ENCODE measurements at places on chromosomes 5 and 9.

DNA sequence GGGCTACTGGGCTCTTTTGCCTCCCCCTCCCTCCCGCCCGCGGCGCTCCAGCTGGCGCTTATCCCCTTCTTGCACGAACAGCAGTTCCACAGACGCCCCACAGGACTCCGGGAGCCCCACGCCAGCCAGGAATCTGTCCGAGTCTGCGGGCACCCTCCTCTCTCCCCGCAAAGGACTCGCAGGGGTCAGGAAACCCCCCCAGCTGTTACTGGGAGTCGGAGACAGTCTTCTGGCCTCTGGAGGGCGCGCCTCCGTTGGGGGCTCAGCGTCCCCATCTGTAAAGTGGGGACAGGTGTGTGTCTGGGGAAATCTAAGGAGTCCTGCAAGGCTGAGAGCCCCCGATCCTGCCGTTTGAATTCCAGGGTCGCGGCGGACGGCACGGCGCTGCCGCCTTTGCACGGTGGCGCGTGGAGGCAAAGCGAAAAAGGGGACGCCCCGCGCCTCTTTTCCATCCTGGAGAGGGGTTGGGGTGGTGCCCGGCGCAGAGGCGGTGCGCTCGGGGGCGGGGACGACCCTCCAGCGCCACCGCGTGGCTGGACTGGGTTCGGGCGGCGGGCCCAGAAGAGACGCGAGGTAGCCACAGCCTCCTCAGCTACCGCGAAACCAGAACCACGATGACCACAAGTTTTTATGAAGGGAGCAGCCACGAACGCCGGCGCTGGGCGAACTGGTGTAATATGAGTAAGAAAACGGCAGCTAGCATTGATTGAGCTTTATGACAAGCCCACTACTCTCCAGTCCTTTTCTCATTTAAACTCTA, 2.8 kb upstream of the CCIN start:
- no peak for DNase-seq

DNA sequence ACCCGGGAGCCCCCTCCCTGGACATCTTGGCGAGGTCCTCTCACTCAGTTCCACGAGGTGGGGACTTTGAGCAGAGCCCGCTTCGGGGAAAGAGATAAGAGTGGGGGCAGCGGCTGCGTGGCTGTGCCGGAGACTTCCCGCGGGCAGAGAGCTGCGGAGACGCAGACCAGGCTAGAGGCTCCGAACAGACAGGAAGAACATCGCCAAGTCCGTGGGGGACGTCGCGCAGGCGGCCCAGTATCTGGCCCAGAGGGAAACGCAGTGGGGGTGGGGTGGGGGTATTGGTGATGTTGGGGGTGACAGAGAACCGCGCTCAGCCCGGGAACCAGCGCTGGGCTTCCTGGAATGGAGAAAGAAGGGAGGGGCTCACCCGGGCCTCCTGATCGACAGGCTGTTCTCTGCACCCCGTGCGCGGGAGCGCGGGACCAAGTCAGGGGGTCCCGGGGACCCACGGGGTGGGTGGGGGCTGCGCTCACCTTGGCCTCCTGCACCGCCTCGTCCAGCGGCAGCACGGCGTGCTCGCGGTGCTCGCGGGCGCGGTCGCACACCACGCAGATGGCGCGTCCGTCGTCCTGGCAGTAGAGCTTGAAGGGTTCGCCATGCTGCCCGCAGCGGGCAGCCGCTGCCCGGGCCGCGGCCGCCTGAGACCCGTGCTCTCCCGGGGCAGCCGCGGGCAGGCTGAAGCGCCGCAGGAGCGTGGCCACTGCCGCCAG, 727 bp downstream of the TRIM7 start:
- no peak for DNase-seq

DNA sequence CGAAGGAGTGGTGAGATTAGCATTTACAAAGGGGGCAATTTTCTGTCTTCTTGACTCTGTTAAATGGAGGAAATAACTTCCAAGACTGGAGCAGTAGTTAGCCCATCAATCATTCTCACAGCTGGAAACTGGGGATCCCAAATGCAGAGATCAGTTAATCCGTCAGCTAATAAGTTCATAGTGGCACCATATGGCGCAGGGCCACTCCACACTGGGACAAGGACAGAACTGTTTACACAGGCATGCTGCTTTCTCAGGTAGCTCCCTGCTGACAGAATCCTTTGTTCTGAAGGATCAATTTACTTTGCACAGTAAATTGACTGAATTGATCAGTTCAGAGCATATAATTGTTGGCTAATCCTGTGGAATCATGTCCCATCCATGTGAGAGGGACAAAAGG, 395.7 kb downstream of the TMEM161B start:
- DNase-seq, result no peak

DNA sequence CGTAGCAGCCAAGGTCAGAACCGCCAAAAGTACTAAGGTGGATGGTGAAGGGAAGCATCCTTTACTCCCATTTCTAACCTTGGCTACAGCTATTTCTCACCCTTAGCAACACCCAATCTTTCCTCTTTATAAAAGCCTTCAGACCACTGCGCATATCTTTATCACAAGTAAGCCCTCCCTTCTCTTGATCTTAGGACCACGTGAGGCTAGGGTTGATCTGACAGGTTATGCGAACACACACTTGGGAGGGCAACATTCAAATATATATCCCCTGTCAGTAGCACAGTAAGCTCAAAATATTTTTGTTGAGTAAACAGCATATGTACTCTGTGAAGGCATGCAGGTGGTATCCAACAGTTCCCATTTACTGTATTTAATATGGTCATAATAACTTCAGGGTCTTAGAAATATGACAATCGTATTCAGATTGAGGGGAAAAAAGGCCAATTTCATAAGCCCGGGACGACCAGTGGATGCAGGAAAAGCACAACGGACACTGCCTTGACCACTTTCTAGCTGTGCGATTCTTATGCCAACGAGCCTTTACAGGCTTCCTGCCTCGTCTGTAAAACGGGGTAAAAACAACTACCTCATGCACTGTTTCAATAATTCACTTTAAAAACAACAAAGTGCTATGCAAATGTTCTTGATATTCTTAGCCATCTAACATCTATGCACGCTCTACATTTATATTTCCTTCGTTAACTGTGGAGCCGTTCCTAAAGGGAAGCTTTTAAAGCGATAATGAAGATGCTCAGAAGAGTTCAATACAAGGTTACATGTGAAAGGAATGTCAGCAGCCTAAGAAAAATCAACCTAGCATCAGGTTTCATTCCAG, 1.3 kb downstream of the ARSB start:
- no peak for DNase-seq

- no peak for DNase-seq
Measured at GRCh38 chr5:125595095-125595494, 828.1 kb upstream of the GRAMD2B start.

- no peak for DNase-seq
Measured at GRCh38 chr5:1443171-1443570, 2.1 kb downstream of the SLC6A3 start.

DNA sequence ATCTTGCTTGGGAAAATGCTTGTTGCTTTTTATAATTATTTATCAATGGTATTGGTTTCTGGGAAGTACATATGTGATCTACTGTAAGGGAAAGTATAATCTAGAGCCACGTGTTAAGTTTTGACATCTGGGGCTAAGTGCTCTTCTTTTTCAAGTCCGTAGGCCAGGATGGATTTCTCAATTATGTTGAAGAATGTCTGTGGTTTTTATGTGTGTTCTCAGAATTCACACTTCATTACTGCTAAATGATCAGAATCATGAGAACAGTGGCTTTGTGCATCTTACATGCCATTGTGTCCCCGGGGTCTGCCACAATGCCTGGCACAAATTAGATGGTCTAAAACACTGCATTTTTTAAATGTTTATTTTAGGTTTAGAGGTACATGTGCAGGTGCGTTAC, 14.5 kb upstream of the AUH start:
- DNase-seq, result no peak

DNA sequence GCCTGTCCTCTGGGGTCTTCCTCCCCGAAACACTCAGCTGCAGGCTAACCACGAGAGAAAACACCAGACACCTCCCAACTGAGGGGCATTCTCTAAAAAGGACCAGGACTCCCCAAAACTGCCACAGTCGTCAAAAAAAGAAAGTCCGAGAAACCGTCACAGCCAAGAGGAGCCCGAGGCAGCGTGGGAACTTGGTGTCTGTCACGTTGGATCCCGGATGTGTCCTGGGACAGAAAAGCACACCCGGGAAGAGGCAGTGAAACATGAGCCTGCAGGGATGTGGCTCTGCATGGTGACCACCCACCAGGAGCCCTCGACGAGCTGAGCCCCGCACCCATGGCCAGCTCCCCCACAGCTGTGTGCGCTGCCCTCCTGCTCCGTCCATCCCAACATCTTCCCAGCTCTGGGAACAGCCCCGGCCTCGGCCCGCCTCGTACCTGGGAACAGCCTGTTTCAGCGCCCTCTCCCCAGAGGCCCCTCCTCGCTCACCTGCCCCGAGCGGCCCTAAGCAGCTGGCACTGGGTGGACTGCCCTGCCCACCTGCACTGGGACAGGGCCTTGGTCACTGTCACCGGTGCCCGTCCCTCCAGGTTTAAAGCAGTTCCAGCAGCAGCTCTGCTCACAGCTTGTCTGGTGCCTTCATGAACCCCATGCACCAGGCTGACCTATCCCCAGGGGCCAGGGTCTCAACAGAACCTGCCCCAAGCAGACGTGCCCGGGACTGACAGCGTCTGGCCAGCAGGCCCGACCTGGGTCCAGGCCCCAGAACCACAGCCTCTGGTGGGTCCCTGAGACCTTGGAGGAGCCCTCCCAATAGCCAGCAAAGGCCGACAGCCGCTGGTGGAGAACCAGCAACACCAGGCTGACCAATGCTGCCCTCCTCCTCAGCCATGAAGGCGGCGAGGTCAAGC, 10.9 kb downstream of the SLC12A7 start:
- no peak for DNase-seq

DNA sequence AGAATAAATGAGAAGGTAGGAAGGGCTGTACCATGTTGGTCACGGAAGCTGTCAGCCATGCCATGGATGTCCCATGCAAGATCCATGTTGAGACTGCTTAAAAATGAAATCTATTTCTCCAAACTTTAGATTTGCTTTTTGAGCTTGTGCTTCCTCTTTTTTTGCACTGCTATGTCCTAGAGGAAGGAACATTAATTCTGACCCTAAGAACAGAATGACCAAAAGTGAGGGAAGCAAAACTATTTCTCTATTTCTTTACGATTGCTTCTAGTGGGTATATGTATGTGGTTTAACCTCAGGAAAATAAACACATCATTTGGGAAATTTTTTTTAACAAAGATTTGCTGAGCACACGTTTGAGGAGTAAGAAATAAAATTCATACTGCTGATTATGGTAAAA, 84.6 kb downstream of the USP20 start:
- no peak for DNase-seq

GRCh38 chr5:117590944-117591343, 1016.3 kb upstream of the SEMA6A start:
- no peak for DNase-seq

DNA sequence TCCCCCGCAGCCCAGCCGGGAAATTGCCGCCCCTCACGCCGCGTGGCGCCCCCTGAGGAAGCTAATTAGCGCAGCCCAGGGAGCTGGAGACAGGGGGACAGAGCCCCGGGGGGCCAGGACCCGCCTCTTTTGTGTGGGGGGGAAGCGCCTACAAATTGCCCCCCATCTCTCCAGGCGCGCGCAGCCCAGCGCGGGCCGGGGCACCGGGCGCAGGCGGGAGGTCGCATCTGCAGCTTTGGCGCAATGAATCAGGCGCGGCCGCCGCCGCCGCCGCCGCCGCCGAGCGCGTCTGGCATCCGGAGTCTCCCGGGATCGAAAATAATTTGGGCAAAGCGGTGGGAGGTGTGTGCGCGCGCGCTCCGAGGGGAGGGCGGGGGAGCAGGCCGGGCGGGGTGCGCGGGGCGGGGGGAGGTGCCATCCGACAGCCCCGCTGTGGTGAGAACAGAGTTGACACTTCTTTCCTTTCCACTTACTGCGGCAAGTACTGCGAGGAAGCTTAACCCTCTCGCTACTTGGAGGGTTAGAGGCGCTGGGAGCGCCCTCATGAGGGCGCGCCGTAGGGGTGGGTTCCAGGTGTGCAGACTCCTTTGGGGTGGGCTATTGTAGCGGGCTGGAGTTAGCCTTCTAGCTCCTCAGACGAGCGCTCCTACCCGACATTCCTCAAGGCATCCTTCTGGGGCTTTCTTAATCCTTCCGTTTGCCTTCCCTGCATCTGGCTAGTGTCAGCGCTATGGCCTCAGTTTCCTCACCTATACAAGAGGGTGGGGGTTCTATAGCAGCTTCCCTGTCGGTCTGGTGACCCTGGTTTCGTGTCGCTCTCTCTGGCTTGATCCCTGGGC, 63.1 kb downstream of the CXXC5 start:
- no peak for DNase-seq

DNA sequence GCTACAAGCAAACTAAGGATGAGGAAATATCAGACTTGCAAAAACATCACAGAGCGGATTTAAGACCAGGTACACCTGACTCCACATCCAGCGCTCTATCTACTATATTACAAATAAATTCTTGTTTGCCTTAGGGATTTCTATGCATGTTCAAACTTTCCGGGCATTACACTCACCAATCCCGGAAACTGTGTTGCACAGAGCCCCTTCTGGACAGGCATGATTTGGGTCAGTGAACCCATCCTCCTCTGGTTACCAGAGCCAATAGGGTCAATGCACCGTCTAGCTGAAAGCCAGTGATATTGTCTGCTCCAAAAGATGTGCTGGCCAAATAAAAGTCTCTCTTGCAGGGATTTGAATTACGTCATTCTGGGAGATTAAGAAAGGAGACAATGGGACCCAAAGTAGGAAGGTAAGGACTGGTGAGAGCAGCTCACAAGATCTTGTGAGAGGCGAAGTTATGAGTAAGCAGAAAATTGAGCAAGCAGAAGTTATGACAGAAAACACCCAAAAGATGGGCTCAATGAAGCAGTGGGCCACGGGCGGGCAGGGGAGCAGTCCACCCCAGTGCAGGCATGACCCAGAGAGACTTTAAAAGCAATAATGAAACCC, 155.8 kb upstream of the RAI14 start:
- no peak for DNase-seq

- no peak for DNase-seq
Measured at GRCh38 chr5:65461490-65461889, 20.2 kb downstream of the ADAMTS6 start.

DNA sequence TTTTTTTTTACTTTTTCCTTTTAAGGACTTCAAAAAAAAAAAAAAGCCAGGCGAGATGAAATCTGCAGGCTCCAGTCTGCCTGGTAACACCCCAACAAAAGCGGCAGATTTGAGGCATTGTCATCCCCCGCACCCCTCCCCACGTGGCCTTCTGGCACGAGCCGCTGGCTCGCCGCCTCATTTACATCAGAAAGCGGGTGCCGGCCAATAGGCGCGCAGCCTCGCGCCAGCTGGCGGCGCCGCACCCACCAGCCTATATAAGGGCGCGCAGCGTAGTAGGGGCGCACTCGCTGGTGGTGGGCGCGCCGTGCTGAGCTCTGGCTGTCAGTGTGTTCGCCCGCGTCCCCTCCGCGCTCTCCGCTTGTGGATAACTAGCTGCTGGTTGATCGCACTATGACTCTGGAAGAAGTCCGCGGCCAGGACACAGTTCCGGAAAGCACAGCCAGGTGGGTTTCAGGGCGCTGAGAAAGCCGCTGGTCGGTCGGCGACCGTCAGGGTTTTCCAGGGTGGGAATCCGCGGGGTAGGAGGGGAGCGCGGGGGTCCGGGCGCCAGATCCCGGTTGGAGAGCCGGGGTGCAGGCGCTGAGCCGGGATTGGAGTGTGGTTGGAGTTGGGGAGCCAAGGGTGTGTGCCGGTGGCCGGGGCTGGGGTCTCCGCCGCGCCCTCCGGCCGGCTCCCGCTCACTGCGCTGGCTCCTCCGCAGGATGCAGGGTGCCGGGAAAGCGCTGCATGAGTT, at the start of gene GADD45G:
GADD45G (plus strand) TSS at position 284 of the 736 bp plus-strand sequence; CDS start at position 394, 110 bp downstream.
- DNase-seq, result peak; percentile 89

- DNase-seq, result no peak
Measured at GRCh38 chr9:127852829-127853228, 1.6 kb downstream of the ENG start.

- DNase-seq, result no peak
Measured at GRCh38 chr9:126503333-126504085, 110.2 kb upstream of the LMX1B start.

- no peak for DNase-seq
Measured at GRCh38 chr9:128397831-128398230, 22.8 kb upstream of the CERCAM start.

Data from NCI-H1105 (cell line).